Effector memory CD4-positive, alpha-beta T cell (primary cell): ENCODE measurements at places on chromosomes 13 and 19.

GRCh38 chr19:31346184-31347059 lies 2.8 kb downstream of the TSHZ3 start:
- no peak for DNase-seq
- H3K4me3 ChIP-seq = no peak overlapping the region
- no peaks in the 10 kb centered on the region for H3K36me3 ChIP-seq
- H3K4me1 ChIP-seq = peaks cover 16% of the 10 kb centered on the region
- H3K27ac ChIP-seq = no peak overlapping the region

- no peak overlapping the region for H3K4me3 ChIP-seq
- H3K27ac ChIP-seq = no peak overlapping the region
- no peaks in the 10 kb centered on the region for H3K4me1 ChIP-seq
Measured at GRCh38 chr13:71626421-71627117, 240.4 kb downstream of the DACH1 start.

DNA sequence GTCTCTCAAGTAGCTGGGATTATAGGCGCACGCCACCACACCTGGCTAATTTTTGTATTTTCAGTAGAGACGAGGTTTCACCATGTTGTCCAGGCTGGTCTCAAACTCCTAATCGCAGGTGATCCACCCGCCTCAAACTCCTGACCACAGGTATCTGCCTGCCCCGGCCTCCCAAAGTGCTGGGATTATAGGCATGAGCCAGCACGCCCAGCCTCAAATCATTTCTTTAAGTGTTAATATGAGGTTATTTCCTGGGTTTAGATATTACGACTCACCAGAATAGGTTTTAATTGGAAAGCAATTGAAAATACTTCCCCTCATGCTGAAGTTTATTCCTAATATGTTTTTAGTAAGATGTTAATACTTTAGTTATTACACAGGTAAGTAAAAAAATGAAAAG lies 144.5 kb downstream of the NUFIP1 start:
- no peaks in the 10 kb centered on the region for H3K27me3 ChIP-seq
- no peak overlapping the region for H3K27ac ChIP-seq
- no peak for DNase-seq
- H3K36me3 ChIP-seq = no peaks in the 10 kb centered on the region

DNA sequence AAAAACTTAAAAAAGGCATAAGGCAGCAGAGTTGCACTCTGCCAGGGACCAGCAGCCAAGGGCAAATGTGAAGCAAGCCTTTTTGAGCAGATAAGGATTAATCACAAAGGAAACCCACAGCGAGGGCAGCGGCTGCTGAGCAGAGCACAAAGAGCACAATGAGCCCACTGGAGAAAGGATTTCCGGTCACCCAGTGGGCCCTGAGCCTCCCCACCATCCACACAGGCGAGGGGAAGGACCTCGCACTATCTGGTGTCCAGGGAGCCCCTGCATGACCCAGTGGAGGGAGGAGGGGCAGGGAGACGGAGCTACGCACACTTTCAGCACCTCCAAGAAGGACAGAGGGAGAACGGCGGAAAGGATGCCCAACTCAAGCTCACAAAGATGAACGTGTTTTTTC lies 40.0 kb downstream of the COL4A1 start:
- H3K4me1 ChIP-seq = no peaks in the 10 kb centered on the region
- no peak for DNase-seq
- no peak overlapping the region for H3K4me3 ChIP-seq
- no peaks in the 10 kb centered on the region for H3K36me3 ChIP-seq
- H3K27ac ChIP-seq = no peak overlapping the region

DNA sequence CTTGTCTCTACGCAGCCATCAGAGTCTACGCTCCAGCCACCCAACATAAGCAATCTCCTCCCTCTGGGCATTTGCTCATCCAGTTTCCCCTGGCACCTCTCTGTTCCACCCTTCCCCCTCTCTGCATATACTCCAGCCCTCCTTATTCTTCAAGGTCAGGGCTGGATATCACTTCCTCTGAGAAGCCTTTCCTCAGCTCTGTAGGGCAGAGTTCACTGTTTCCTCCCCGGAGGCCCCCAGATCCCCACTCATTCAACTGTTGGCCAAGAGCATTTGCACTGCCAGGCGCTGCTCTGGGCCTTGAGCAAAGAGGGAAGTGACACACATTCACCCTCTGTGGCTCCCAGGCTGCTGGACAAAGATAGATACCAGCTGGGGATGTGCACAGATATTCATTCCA lies 3.3 kb downstream of the FCGRT start:
- peaks cover 22% of the 10 kb centered on the region for H3K4me1 ChIP-seq
- no peak overlapping the region for H3K27ac ChIP-seq
- H3K36me3 ChIP-seq = no peaks in the 10 kb centered on the region
- no peaks in the 10 kb centered on the region for H3K27me3 ChIP-seq
- no peak overlapping the region for H3K4me3 ChIP-seq
- DNase-seq = no peak

- H3K4me3 ChIP-seq = peak within 1 kb of the TSS; percentile 99
- DNase-seq = peak; percentile 83
- no peaks in the 10 kb centered on the region for H3K27me3 ChIP-seq
- H3K36me3 ChIP-seq = peaks cover 22% of the 10 kb centered on the region
Measured at GRCh38 chr19:39406656-39407409, at the start of gene ZFP36. ZFP36 (plus strand) TSS chr19:39406847; CDS start chr19:39406905, 58 bp downstream.

- H3K4me1 ChIP-seq = no peaks in the 10 kb centered on the region
- H3K27me3 ChIP-seq = no peaks in the 10 kb centered on the region
- H3K4me3 ChIP-seq = no peak overlapping the region
- H3K27ac ChIP-seq = no peak overlapping the region
Measured at GRCh38 chr13:28585561-28585960, 73.4 kb upstream of the POMP start.

- H3K27me3 ChIP-seq = no peaks in the 10 kb centered on the region
- H3K36me3 ChIP-seq = no peaks in the 10 kb centered on the region
- no peaks in the 10 kb centered on the region for H3K4me1 ChIP-seq
- no peak overlapping the region for H3K27ac ChIP-seq
- no peak overlapping the region for H3K4me3 ChIP-seq
Measured at GRCh38 chr13:113083402-113084061, 22.1 kb upstream of the F7 start.

GRCh38 chr13:94414708-94415107 lies 64.8 kb downstream of the DCT start:
- H3K4me1 ChIP-seq = no peaks in the 10 kb centered on the region
- DNase-seq = no peak
- H3K27me3 ChIP-seq = no peaks in the 10 kb centered on the region
- H3K27ac ChIP-seq = no peak overlapping the region
- H3K4me3 ChIP-seq = no peak overlapping the region

- H3K4me1 ChIP-seq = peaks cover 9% of the 10 kb centered on the region
- peak overlapping the region; percentile 41 for H3K4me3 ChIP-seq
- H3K36me3 ChIP-seq = no peaks in the 10 kb centered on the region
- H3K27ac ChIP-seq = no peak overlapping the region
Measured at GRCh38 chr19:50817941-50818858, 5.4 kb downstream of the KLK1 start.

- no peaks in the 10 kb centered on the region for H3K27me3 ChIP-seq
- no peak for DNase-seq
- H3K27ac ChIP-seq = no peak overlapping the region
- H3K4me1 ChIP-seq = no peaks in the 10 kb centered on the region
Measured at GRCh38 chr19:24101459-24102115, 14.6 kb downstream of the ZNF254 start.

- H3K27me3 ChIP-seq = peaks cover 7% of the 10 kb centered on the region
- DNase-seq = no peak
- no peak within 1 kb of the TSS for H3K4me3 ChIP-seq
- H3K36me3 ChIP-seq = no peaks in the 10 kb centered on the region
Measured at GRCh38 chr19:7746903-7747884, at the start of gene CD209. CD209 (minus strand) TSS chr19:7747534; CDS start chr19:7747511, 23 bp downstream.

- no peak overlapping the region for H3K4me3 ChIP-seq
- no peak overlapping the region for H3K27ac ChIP-seq
- no peaks in the 10 kb centered on the region for H3K27me3 ChIP-seq
Measured at GRCh38 chr13:27182844-27183497, 11.4 kb upstream of the USP12 start.

DNA sequence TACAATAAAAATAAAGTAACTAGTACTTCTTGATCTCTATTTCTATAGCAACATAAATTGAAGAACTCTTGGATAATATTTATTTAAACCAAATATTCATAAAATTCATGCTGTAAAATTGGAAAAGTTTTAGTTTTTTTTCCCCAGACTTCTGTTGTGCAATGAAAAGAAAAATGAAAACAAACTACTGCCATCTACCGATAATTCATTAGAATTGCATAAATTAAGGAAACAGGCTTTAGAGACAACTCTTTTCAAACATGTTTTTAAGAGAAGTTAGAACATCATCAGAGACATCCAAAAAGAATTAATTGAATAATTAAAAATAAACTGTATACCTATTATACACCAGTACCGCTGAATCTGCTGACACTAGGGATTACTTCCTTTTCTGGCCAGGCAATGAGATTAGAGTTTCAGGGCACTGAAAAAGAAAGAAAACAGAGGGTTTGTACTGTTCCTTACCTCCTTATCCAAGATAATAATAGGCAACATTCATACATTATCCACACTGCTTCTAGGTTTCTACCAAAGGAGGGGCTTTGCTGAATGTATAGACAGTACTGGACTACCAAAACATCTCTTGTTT lies 4.9 kb downstream of the CCDC122 start:
- H3K27ac ChIP-seq = no peak overlapping the region
- no peak for DNase-seq
- H3K4me3 ChIP-seq = no peak overlapping the region
- H3K36me3 ChIP-seq = no peaks in the 10 kb centered on the region
- H3K4me1 ChIP-seq = no peaks in the 10 kb centered on the region

GRCh38 chr19:35063940-35064818 lies 22.7 kb downstream of the HPN start:
- H3K4me1 ChIP-seq = no peaks in the 10 kb centered on the region
- no peaks in the 10 kb centered on the region for H3K36me3 ChIP-seq
- H3K27me3 ChIP-seq = no peaks in the 10 kb centered on the region
- H3K4me3 ChIP-seq = no peak overlapping the region
- H3K27ac ChIP-seq = no peak overlapping the region

- peaks cover 19% of the 10 kb centered on the region for H3K36me3 ChIP-seq
- no peaks in the 10 kb centered on the region for H3K27me3 ChIP-seq
- H3K27ac ChIP-seq = no peak overlapping the region
Measured at GRCh38 chr19:3201072-3201700, 15.5 kb downstream of the NCLN start.

GRCh38 chr13:110129539-110130186 lies 177.3 kb downstream of the COL4A1 start:
- H3K4me3 ChIP-seq = no peak overlapping the region
- no peak overlapping the region for H3K27ac ChIP-seq
- no peaks in the 10 kb centered on the region for H3K36me3 ChIP-seq
- no peaks in the 10 kb centered on the region for H3K4me1 ChIP-seq
- H3K27me3 ChIP-seq = peaks cover 3% of the 10 kb centered on the region
- no peak for DNase-seq

GRCh38 chr19:13597640-13598039 lies 91.4 kb upstream of the CACNA1A start:
- no peak for DNase-seq
- H3K36me3 ChIP-seq = no peaks in the 10 kb centered on the region
- H3K4me1 ChIP-seq = no peaks in the 10 kb centered on the region
- no peak overlapping the region for H3K27ac ChIP-seq
- no peak overlapping the region for H3K4me3 ChIP-seq

DNA sequence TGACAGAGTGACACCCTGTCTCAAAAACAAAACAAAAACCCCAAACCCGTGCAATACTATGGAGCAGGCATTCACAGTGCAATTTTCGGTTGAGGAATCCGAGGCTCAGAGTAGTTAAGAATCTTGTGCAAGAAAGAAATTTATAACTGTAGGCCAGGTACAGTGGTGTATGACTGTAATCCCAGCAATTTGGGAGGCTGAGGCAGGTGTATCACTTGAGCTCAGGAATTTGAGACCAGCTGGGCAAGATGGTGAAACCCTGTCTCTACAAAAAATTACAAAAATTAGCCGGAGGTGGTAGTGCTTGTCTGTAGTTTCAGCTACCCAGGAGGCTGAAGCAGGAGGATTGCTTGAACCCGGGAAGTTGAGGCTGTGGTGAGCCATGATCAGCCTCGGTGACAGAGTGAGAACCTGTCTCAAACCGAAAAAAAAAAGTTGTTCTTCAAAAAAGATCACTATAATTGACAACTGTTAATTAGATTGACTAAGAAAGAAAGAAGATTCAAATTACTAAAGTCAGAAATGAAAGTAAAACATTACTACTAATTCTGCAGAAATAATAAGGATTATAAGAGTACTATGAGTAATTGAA lies 12.9 kb downstream of the CEACAM1 start:
- no peaks in the 10 kb centered on the region for H3K4me1 ChIP-seq
- no peaks in the 10 kb centered on the region for H3K36me3 ChIP-seq
- no peak for DNase-seq
- no peak overlapping the region for H3K4me3 ChIP-seq
- no peak overlapping the region for H3K27ac ChIP-seq

DNA sequence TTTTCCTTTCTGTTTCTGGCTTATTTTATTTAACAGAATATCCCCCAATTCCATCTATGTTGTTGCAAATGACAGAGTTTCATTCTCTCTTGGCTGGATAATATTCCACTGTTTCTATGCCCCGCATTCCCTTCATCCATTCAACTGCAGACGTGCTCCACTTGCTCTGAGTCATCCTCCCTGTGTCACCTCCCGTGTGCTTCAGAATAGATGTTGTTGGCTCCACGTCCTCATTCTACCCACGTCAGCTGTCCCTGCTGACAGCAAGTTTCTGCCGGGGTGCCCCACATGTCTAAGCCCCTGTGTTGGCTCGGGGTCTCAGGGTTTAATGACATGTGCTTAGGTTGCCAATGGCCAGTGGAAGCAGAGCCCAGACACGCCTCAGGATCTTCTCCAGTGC lies 1041.0 kb downstream of the UQCRFS1 start:
- H3K27ac ChIP-seq = no peak overlapping the region
- no peaks in the 10 kb centered on the region for H3K4me1 ChIP-seq
- H3K4me3 ChIP-seq = no peak overlapping the region
- H3K27me3 ChIP-seq = no peaks in the 10 kb centered on the region
- DNase-seq = no peak

DNA sequence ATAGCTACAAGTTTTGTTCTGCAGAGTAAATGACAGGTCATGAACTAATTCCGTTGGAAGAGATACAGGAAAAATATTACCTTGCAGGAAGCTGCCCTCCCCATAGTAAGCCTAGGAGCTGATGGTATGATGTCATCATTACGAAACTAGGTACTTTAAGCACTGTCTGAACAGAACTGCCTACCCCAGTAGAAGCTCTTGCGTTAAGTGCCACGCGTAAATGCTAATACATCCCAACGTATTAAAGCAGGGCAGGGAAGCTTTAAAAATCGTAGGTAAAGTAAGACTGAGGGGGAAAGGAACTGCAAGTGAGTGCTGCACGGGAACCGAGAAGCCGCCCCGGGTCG lies 572 bp downstream of the UGGT2 start:
- peaks cover 6% of the 10 kb centered on the region for H3K27me3 ChIP-seq
- no peak overlapping the region for H3K4me3 ChIP-seq
- H3K4me1 ChIP-seq = no peaks in the 10 kb centered on the region

GRCh38 chr19:45403272-45403671 lies 1.6 kb downstream of the PPP1R13L start:
- H3K27ac ChIP-seq = no peak overlapping the region
- peaks cover 14% of the 10 kb centered on the region for H3K27me3 ChIP-seq
- no peaks in the 10 kb centered on the region for H3K36me3 ChIP-seq
